Cortex of kidney (tissue), 1 donor: ENCODE measurements at places on chromosomes 12 and 14.

- no peak for DNase-seq
Observed at GRCh38 chr12:57001448-57001906, 4.9 kb downstream of the ZBTB39 start.

- no peak for DNase-seq
Observed at GRCh38 chr12:3718100-3718499, 34.8 kb downstream of the CRACR2A start.

- no peak for DNase-seq
Observed at GRCh38 chr12:131226345-131227265, 272.9 kb downstream of the ADGRD1 start.

- no peak for DNase-seq
Observed at GRCh38 chr12:1320021-1320420, 274.4 kb downstream of the FBXL14 start.
